ENCODE measurements at places on chromosomes 5 and 9.

- no peak for DNase-seq
These were observed 89.4 kb upstream of the CNTLN start for GRCh38 chr9:17045381-17045940.

- DNase-seq: no peak
These were observed 4.8 kb upstream of the C5orf47 start for GRCh38 chr5:173984218-173984617.

- DNase-seq: no peak
These were observed 74.9 kb downstream of the CAMK4 start for GRCh38 chr5:111299067-111299481.

DNA sequence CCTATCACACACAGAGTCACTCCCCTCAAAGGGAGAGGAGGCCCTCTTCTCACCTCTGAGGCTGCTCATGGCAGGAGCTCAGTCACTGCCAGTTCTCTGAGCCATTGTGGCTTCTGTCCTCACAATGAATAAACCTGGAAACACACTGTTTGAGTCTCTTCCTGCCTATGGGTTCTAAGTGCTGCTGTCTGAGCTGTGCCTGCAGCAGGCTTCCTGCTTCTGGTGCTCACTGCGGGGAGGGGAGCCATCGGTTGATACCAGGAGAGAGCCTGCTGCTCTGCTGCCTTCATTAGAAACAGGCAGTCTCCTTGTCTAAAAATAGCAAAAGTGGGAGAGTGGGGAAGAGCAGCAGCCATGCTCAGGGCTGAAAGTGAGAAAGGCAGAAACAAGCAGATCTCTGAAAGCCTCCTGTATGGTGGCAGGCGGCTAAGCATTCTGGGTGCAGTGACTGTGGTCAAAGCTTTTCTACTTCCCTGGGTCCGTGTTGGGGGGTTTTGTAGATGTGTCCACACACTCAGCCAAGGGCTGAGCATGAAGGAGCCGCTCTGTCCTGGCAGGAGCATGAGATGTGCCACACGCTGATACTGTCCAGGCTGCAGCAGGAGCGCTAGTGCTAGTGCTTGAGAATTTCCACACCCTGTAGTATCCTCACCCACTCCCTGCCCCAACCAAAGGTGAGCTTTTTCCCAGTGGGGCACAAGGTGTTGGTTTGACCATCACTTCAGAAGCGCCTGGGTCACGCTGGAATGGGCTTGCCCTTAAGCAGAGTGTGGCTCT, 34.2 kb downstream of the PRKACG start:
- DNase-seq: no peak

GRCh38 chr9:94728719-94729118, 2.2 kb downstream of the AOPEP start:
- no peak for DNase-seq

DNA sequence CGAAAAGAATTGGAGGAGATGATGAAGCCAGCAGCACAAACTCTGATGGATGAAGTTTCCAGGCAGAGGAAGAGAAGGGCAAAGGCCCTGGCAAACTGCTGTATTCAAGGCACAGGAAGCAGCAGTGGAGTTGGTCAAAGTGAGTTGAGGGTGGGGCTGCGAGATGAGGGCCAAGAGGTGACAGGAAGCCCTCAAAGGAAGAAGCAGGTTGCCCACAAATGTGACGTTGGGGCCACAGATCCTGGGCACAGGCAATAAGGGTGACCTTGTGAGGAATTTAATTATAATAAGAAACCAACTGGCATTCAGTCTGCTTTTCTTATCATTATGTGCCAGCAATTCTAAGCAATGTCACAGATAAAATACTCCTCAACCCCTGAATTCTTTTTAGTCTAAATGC, 261.8 kb downstream of the CTNND2 start:
- no peak for DNase-seq

- no peak for DNase-seq
These were observed 184.9 kb downstream of the FANCC start for GRCh38 chr9:95132366-95133324.

DNA sequence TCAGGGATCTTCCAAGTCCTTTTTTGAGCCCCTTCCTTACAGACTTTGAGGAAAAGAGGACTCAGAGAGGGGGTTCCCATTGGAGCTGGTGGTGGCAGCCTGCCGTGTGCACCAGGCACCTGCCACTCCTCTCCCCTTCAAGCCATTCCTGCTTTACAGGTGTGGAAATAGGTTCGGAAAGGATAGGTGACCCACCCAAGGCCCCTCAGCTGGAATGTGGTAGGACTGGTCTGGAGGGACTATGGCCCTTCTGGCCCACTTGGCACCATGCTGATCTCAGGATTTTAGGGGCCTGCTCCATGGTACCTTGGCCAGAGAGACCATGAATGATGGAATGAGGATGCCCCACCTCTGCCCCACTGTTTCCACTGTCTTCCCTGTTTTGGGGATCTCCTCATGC, 1.4 kb downstream of the GALNT12 start:
- no peak for DNase-seq

- DNase-seq: no peak
These were observed 141.4 kb downstream of the MED10 start for GRCh38 chr5:6236858-6237481.

- no peak for DNase-seq
These were observed 71.5 kb downstream of the FREM1 start for GRCh38 chr9:14838701-14839100.

All from stimulated activated CD8-positive, alpha-beta memory T cell treated with anti-CD3 and anti-CD28 coated beads, Interleukin-7, amount 100 ng/mL, for 24 hours (primary cell).